ENCODE measurements at places on chromosomes 3 and 15.

- DNase-seq = no peak
Observed at GRCh38 chr15:67730135-67730534, 95.2 kb upstream of the SKOR1 start.

DNA sequence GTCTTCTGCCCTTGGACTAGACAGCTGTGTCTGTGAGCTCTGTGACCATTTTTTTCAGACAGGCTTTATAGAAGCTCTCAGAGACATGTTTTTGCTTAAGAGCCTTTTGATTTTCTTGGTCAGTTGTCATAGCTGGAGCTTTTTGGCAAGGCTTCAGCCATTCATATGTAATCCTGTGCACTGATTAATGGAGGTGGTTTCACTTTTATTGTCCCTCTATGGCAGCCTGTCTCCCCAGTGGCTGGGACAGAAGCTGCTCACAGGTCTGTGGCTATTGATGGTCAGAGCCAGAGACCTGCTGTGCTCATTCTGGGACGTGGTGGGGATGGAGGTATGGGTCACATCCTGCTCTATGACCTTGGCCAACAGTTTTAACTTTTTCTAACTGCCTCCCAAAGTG lies 226.6 kb upstream of the LRRFIP2 start:
- no peak for DNase-seq

GRCh38 chr15:92071045-92071634 lies 217.6 kb downstream of the SLCO3A1 start:
- DNase-seq = no peak

DNA sequence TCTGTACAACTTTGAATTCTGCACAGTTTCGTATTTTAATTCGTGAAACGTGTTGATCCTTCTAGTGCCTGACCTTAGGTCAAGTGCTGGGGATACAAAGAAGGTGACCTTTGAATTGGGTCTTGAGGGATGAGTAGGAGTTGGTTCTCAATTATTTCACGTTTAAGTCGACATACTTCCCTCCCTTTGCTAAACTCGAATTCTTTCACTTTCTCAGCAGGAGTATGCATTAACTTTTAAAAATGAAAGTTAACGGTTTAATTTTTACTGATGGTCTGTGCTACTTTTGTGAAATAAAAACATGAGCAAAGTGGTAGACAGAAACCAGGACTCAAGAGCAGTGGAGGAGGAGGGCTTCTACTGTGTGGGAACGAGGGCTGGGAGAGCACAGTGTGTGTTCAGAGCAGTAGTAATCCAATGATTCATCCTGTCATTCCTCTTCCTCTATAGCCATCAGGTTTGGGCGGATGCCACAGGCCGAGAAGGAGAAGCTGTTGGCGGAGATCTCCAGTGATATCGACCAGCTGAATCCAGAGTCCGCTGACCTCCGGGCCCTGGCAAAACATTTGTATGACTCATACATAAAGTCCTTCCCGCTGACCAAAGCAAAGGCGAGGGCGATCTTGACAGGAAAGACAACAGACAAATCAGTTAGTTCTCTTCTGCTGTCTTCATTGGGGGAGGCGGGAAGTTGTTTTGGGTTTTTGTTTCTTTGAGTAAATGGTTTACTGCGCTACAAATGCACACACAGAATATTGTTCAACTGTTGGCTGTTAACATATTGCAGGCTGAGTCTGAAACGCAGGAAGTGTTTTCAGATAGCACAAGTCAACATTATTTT lies 78.6 kb upstream of the TSEN2 start:
- no peak for DNase-seq

DNA sequence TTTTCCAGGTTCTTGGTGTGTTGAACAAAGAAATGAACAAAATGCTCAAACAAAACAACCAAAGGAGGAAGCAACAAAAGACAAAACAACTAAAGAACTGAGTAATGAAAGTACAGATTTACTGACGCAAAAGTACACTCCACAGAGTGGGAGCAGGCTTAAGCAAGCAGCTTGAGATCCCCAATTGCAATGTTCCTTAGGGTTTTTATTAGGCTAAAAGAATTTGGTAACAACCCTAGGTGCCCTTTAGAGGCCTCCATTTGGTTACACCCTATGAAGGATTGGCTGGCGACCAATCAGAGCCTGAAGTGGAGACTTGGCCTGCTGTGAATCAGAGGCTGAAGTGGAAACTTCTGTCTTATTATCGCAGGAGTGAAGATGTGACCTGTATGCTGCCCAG lies 243.4 kb upstream of the ATP10A start:
- DNase-seq = no peak

DNA sequence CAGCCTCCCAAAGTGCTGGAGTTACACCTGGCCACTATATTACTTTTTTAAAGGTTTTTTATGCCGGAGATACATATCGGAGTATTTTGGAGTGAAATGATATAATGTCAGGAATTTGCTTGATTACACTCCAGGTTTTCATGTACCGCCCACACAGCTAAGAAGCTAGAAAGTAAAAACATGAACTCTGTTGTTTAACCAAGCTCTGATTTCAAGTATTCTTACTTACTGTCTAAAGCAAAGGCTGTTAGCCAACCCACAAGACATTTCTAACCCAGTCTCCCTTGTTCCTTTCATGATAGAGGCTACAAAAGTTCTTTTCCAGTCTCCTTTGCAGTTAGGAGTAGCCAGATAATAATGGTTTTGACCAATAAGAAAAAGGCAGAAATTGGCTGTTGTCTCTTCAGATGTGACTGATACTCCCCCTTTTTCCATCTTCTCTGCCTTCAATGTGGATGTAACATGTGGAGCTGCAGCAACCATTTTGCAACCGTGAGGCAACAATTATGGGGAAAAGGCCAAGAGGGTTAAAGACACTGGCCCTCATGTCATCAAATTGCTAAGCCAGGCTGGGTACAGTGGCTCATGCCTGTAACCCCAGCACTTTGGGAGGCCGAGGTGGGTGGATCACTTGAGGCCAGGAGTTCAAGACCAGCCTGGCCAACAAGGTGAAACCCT lies 6.1 kb upstream of the CP start:
- DNase-seq = no peak

GRCh38 chr15:66595332-66595731 lies 29.5 kb upstream of the LCTL start:
- no peak for DNase-seq

DNA sequence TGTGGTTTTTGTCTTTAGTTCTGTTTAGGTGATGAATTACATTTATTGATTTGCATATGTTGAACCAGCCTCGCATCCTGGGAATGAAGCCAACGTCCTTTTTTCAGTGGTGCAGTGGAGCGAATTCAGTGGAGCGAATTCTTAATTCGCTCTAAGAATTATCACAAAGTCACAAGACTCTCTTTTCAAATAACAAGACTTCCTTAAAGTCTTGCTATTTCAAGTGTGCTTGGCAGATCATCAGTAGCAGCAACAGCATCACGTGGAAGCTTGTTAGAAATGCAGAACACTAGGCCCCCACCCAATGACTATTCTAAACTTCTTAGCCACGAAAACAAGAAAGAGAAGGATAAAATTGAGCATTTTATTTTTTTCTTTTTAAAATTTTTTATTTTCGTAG lies 58.1 kb upstream of the CD200R1L start:
- DNase-seq = no peak

- no peak for DNase-seq
Observed at GRCh38 chr3:52193065-52193464, 4.9 kb upstream of the ALAS1 start.

DNA sequence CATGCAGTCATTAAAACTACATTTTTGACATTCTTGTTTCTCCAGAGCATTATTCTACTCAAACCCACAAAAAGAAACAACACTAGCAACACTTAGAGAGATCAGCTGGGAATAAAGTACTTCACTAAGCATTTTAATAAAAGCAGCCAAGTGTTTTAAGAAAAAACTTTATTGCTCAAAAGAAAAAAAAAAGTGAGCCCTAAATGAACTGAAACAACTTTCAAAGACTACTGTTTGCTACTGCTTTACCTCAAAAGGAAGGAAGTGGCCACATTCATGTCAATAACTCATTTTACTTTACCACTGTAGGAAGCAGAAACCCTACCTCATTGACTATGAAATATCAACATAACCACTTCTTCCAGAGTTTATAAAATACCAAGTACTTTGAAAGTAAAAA lies 91.3 kb downstream of the UACA start:
- no peak for DNase-seq

GRCh38 chr3:13301286-13301987 lies 118.7 kb downstream of the NUP210 start:
- no peak for DNase-seq

DNA sequence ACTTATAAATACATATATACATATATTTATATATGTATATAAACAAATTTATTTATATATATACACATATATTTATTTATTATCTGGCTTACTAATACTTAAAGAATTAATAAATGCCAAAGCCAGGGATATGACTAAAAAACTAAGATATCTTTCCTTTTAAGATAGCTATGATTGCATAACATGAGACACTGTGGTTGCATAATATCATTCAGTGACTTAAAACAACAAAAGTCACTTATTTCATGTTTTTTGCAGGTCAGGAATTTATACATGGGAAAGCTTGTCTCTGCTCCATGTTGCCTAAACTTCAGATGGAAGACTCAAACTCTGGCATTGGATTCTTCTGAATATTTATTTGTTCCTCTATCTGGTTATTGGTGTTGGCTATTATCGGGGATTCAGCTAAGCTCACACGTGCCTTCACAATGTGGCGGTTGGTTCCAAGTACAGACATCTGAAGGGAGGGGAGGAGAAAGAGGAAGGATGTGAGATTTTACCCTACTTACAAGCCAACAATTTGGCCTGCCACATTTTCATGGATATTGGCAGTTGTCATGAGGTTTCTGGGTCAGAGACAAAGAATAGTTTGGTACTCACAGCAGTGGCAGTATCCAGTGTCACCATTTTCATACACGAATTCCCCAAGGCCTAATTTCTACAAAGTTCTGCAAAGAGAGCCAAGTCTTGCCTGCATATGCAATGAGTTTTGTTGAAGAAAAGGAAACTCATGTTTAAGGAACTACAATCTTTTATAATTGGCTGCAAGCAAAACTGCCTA lies 381.6 kb downstream of the EPHA3 start:
- no peak for DNase-seq

- no peak for DNase-seq
Observed at GRCh38 chr15:28017423-28017924, 81.6 kb downstream of the OCA2 start.

DNA sequence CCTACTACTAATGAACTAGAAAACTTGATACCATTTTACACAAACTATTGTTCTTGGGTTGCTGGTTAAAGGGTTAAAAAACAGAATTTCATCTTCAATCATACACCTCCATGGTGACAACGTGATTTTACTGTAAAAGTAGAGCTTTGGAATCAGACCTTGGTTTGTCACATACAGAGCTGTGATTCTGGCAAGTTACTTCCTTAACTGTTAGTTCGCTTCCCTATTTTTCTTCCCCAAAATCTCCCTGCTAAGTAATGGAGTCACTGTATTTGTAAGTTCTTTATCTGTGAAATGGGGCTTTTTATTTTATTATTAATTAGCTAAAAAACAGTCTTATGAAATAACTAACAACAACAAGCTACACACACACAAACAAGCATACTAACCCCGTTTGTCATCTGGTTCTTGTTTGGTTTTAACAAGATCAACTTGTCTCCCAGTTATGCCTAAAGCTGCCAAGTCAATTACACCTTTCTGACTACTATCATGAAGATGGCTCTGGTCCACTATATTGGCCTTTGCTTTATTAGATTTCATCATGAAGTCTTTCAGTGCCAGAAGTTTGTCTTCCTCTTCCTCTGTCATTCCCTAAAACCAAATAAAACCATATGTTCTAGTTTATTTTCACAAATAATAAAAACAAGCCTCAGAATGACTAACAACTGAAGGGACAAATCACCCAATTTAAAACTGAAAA lies 38.6 kb downstream of the PIK3R4 start:
- no peak for DNase-seq

DNA sequence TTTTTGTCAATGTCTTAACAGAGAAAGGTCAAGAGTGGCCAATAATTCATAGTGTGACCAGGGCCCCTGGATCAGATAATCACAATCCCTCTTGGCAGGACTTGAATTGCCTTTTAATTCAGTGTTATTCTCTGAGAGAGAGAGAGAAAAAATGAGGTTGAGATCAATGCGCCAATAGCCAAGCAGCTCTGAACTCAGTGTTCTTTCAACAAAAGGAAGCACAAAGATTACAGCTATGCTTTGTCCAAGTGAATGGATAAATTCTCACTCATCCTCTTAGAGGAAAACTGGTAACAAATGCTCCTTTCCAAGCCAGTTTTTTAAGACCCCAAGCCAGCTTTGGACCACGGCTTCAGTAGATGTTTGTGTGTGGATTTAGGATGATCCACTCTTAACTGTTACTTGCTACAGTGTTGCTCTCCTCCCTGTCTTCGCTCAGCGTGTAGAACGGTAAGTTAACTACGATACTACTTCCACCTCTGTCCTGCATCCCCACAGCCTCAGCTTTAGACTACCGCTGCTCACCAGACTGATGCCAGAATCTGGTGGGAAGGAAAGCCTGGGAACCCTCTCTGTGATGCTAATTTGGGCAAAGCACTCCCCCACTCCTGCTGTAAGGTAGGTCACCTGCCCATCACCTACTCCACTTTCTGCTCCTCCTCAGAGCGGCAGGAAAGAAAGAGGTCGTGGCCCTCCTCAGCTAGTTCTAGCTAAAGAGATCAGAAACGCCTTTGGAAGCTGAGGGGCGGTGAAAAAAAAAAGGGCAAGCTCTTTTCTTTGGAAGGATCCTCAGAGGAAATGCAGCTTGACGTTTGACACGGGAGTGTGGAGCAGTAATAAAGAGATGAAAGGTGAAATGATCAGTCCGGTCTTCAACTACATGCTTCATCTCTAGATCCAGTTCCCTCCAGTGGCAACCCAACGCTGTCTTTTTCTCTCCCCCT lies 46.8 kb upstream of the LPP start:
- no peak for DNase-seq

DNA sequence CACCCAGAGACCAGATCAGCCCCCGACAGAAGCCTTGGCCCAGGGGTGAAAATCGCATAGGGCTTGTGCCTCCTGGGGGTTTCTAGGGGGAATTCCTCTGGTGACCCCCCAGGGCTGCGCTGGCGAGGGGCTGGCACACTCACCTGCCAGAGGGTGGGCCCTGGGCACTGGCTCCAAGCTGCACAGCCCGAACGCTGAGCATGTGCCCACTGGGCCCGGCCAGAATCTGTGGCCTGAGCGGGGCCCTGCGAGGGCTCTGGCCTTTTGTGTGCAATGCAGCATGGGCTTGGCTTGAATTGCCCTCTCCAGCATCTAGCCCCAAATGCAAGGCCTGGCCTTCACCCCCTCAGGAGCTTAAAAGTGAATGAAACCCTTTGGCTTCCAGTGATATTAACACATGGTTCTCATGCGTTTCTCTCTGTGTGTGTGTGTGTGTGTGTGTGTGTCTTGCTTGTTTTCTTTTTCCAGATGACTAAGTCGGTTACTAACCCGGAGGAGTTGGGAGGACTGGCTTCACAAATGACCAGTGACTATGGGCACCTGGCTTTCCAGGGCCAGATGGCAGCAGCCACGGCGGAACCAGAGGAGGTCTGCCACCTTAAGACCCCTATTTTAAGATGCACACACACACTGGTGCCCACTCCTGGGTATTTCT lies 259.1 kb upstream of the TPM1 start:
- DNase-seq = no peak

Data from stimulated activated CD4-positive, alpha-beta T cell treated with anti-CD3 and anti-CD28 coated beads, Interleukin-4, amount 100 ng/mL, for 48 hours (primary cell).